Hematopoietic multipotent progenitor cell treated with erythropoietin and hydrocortisone succinate and interleukin-3 and kit ligand, for 17 days (in vitro differentiated cells): ENCODE measurements at places on chromosomes 11 and 22.

- DNase-seq: no peak
Measured at GRCh38 chr11:79864882-79865281, 424.1 kb upstream of the TENM4 start.

DNA sequence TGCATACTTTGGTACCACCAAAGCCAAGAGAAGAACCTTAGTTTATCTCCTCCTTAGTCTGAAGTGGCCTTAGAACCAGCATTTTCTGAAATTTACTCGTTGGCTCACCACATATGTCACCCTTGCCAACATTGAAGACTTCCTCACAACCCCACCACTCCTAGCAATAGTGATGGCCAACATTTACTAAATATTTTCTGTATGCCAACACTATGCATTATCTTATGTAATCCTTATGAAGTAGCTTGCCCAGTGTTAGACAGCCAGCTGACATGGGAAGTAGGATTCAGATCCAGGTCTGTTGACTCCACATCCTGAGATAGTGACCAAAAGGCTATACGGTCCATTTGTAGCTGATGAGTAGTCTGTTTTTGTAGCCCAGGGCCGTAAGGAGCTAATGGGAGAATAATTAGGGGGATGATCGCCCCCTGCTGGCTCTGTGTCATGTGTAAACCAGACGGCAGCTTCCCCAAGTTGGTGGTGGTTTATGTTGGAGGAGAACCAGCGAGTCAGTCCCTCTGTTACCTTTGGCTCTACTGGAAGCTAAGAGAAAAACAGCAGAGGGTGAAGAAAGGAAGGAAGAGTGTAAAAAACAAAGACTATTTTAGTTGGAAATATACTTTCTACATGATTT lies 120.5 kb upstream of the RASSF10 start:
- peak; percentile 26 for DNase-seq

DNA sequence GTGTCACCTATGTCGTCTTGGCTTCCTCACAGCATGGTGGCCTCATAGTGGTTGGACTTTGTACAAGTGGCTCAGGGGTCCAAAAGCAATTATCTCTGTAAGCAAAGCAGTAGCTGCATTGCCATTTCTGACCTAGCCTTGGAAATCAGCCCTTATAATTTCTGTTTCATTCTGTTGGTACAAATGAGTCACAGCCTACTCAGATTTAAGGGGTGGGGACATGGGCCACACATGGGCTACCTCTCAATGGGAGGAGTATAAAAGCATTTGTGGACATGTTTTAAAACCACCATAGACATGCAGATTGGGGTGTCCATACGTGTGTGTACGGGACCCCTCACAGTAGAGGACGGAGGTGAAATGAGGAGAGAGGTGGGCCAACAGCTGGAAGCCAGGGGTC lies 41.6 kb downstream of the CHRDL2 start:
- DNase-seq: no peak

- no peak for DNase-seq
Measured at GRCh38 chr11:81380395-81380794, 1353.3 kb downstream of the FAM181B start.

GRCh38 chr22:36724836-36725235 lies 21.3 kb upstream of the CACNG2 start:
- DNase-seq: no peak
